Mammary epithelial cell (primary cell): ENCODE measurements at places on chromosomes 4 and X. TPM values are rescaled to one million over a fixed set of nuclear protein-coding genes. Genes with fewer than 3 reads are reported as not detected.

The SPANXN4 gene
- not detected for total RNA-seq

The TFE3 gene
- 30.5 TPM for total RNA-seq

The DGKK gene
- total RNA-seq, result not detected in 2 replicates

The CHRDL1 gene
- not detected in 2 replicates for total RNA-seq

The GPR50 gene
- total RNA-seq, result not detected in 2 replicates

The AMOT gene
- 0.09 TPM in 1 of 2 replicates, not detected in the other for total RNA-seq

The VSIG1 gene
- 3.5 and 3.6 TPM in 2 replicates for total RNA-seq

The FABP2 gene
- total RNA-seq, result not detected in 2 replicates

The XAGE2 gene
- total RNA-seq, result not detected in 2 replicates

The CSAG2 gene
- not detected in 2 replicates for total RNA-seq

The ZAR1 gene
- total RNA-seq, result not detected in 2 replicates

The CISD2 gene
- 23.0 TPM for total RNA-seq

The SYNPO2 gene
- 2.9 and 3.3 TPM in 2 replicates for total RNA-seq

The EMD gene
- 22.7 TPM for total RNA-seq

The MTHFD2L gene
- 63.2 TPM for total RNA-seq

The NAP1L3 gene
- total RNA-seq, result 0.21 and 0.42 TPM in 2 replicates

The PNMA6A gene
- under 0.01 TPM for total RNA-seq

The GAGE12E gene
- not detected for total RNA-seq

The MAGEA1 gene
- total RNA-seq, result not detected

The HUWE1 gene
- 235 and 306 TPM in 2 replicates for total RNA-seq

The BEX1 gene
- total RNA-seq, result 3.2 and 3.7 TPM in 2 replicates

The LINC00632 gene
- under 0.01 TPM for total RNA-seq

The CTAG2 gene
- total RNA-seq, result not detected

The TLR8 gene
- not detected in 2 replicates for total RNA-seq

The ADGRG4 gene
- under 0.01 TPM for total RNA-seq

The NAA10 gene
- 115 and 153 TPM in 2 replicates for total RNA-seq

The VSIG4 gene
- total RNA-seq, result not detected

The ITGB1BP2 gene
- 1.0 TPM for total RNA-seq

The PDZD4 gene
- 0.19 and 0.54 TPM in 2 replicates for total RNA-seq

The PQBP1 gene
- 69.5 and 88.0 TPM in 2 replicates for total RNA-seq

The VCX2 gene
- not detected for total RNA-seq

The C1QTNF7 gene
- not detected for total RNA-seq

The ETDA gene
- not detected for total RNA-seq

The LDB2 gene
- total RNA-seq, result not detected

The TRIM61 gene
- not detected in 2 replicates for total RNA-seq

The TLR6 gene
- 3.2 and 5.8 TPM in 2 replicates for total RNA-seq

The CDS1 gene
- 29.8 TPM for total RNA-seq

The BTK gene
- under 0.01 TPM for total RNA-seq

The IL1RAPL1 gene
- total RNA-seq, result not detected in 2 replicates

The EXOC1L gene
- total RNA-seq, result not detected

The PHOX2B gene
- total RNA-seq, result not detected in 2 replicates

The PCDH7 gene
- total RNA-seq, result 94.5 TPM

The HSD17B13 gene
- total RNA-seq, result not detected

The FAM47A gene
- not detected in 2 replicates for total RNA-seq

The GAGE12H gene
- total RNA-seq, result not detected

The XAGE1A gene
- total RNA-seq, result not detected in 2 replicates

The FMR1NB gene
- not detected for total RNA-seq

The ANXA3 gene
- total RNA-seq, result 422 TPM

The PABPC5 gene
- total RNA-seq, result 1.3 TPM

The LEF1 gene
- 1.7 and 4.0 TPM in 2 replicates for total RNA-seq

The TRAM1L1 gene
- 2.8 TPM for total RNA-seq

The ASMT gene
- not detected in 2 replicates for total RNA-seq

The ABCG2 gene
- 3.8 and 5.4 TPM in 2 replicates for total RNA-seq

The NOX1 gene
- total RNA-seq, result not detected in 2 replicates

The PGAM4 gene
- total RNA-seq, result not detected in 2 replicates

The PRDX4 gene
- total RNA-seq, result 87.9 TPM
